ENCODE measurements at places on chromosomes 7 and 10. TPM values are rescaled to one million over a fixed set of nuclear protein-coding genes. Genes with fewer than 3 reads are reported as not detected.

Gene C10orf62
- total RNA-seq, result 0.34 TPM

Gene CABCOCO1
- total RNA-seq, result not detected

Gene GRM3
- not detected for total RNA-seq

Gene DNAJC30
- 0.85 TPM for total RNA-seq

Gene PIK3CG
- total RNA-seq, result 4.1 TPM
